CD4-positive, alpha-beta T cell treated with Interferon alpha-2 for 1 hour (primary cell): ENCODE measurements at places on chromosomes 1 and 21.

DNA sequence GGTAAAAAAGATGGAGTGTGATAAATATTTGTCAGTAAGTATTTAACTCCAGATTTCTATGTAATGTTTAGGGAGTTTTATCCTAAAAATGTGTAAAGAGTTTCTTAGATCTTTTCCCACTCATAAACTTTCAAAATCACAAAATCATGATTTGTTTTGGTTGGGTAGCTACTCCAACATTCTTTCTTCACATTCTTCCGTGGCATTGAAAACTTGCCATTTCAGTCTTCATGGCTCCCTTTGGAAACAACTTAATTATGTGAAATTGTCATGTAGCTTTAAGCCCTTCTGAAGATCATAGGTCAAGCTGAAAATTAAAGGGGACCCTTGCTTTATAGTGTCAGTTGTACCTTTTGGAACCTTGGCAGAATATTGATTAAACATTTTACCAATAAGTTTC is 73.2 kb downstream of the ADGRL2 start:
- no peak for DNase-seq

DNA sequence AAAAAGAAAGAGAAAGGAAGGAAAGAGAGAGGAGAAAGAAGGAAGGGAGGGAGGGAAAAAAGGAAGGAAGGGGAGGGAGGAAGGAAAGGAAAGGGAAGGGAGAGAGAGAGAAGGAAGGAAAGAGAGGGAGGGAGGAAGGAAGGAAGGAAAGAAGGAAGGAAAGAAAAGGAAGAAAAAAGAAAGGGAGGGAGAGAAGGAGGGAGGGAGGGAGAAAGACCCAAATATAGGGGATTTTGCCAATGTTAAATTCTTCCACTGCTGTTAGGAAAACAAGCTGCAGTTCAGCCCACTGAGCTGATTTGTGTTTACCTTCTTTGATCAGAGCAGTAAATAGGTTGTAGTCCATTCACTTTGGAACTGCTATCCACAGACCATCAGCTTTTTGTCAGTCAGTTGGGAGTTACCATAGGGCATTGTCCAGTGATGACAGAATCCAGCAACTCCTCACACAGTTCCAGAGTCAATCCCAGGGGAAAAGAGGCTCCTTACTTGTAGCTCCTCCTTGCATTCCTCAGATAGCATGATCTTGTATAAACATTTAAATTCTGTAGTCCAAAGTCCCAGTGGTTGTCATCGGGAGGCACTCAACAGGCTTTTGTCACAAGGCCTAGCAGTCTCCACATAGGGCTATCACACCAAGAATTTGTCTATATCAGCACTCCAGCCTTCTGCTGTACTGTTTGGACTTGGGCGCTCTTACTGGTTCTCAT is 13.5 kb upstream of the PPP1R8 start:
- DNase-seq = no peak

- DNase-seq = no peak
Observed at GRCh38 chr21:35373998-35374397, 324.9 kb upstream of the RUNX1 start.

- DNase-seq = no peak
Observed at GRCh38 chr21:18630446-18630845, 226.9 kb upstream of the TMPRSS15 start.

GRCh38 chr1:218328769-218329168 is 16.4 kb upstream of the TGFB2 start:
- DNase-seq = no peak

DNA sequence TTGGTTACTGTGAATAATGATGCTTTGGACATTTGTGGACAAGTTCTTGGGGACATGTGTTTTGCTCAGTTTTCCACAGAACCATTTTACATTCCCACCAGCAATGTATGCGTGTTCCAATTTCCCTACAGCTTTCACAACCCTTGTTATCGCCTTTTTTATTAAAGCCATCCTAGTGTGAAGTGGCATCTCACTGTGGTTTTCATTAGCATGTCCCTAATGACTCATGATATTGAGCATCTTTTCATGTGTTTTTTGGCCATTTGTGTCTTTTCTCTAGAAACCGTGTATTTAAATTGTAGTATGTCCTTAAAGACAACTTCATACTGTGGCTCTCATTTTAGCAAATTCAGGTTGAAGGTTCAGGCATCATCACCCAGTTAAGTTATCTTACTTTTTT is 132.1 kb downstream of the TGFBR3 start:
- no peak for DNase-seq

GRCh38 chr1:51266181-51266580 is 30.1 kb downstream of the RNF11 start:
- no peak for DNase-seq

- no peak for DNase-seq
Observed at GRCh38 chr1:25065321-25065721, 135.2 kb upstream of the RUNX3 start.

DNA sequence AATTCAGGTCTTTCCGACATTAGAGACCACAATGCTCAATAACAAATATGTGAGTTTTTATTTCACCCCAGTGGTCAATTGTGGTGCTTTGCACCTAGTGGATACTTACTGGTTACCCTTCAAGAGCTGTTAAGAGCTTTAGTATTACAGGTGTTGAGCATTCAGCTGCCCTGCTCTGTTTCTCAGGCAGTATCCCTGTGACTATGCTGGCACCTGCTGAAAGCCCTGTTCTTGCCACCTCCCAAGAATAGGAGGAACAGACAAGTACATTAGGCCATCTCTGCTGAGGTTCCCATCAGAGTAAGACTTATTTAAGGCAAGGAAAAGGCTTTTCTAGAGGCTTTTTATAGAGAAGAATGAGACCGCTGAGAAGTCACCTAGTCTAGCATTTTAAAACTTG is 60.8 kb downstream of the NOS1AP start:
- DNase-seq = no peak

GRCh38 chr1:232743999-232744398 is 61.2 kb upstream of the MAP10 start:
- DNase-seq = no peak

- no peak for DNase-seq
Observed at GRCh38 chr21:43988016-43988415, 24.1 kb upstream of the TRAPPC10 start.

DNA sequence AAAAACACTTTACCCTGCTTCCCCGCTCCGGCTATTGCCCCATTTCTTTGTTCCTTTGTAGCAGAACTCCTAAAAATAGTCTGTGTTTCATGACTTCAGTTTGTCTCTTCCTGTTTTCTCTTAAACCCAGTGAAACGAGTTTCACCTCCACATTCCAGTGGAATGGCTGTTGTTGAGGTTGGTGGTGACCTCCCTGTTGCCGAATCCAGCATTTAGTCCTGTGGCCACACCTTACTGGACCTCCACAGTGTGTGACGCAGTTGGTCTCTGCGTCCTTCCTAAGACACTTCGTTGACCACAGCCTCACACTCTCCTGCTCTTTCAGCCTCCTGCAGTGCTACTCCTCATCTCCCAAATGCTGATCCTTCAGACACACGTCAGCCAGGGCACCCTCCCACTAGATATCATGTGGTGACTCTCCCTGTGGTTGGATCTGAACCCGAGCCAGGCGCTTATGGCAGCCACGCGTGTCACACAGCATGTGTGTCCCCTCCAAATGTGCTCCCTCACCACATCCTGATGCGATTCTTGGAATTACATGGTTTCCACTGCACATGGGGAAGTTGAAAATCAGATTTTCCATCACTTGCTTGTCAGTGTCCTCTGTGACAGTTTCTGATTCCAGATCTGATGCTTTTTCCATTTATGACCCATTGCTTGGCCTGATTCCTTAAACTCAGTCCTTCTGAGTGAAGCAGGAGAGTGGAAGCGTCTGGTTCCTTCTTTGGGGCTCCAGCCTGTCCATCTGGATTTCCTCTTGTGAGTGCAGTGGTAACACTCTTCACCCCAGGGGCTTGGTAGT is 99.1 kb upstream of the ARTN start:
- no peak for DNase-seq

- DNase-seq = no peak
Observed at GRCh38 chr1:40886318-40887011, 24.3 kb upstream of the CITED4 start.

- DNase-seq = peak; percentile 20
Observed at GRCh38 chr1:154326546-154327465, 1.5 kb downstream of the ATP8B2 start.

DNA sequence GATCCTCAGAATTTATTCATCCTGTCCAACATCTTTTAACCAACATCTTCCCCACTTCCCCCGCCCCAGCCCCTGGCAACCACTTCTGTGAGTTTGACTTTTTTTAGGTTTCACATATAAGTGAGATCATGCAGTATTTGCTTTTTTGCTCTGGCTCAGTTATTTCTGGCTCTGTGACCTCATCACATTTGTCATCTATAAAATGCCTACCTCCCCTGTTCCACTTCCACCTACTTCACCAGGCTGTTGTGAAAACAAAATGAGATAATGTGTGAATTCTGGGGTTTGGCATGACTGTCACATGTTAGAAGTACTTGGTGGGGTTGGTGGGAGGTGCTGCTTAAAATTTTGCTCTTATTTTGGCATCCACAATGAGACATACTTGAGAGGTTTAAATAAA is 18.4 kb downstream of the HHAT start:
- DNase-seq = peak; percentile 16

DNA sequence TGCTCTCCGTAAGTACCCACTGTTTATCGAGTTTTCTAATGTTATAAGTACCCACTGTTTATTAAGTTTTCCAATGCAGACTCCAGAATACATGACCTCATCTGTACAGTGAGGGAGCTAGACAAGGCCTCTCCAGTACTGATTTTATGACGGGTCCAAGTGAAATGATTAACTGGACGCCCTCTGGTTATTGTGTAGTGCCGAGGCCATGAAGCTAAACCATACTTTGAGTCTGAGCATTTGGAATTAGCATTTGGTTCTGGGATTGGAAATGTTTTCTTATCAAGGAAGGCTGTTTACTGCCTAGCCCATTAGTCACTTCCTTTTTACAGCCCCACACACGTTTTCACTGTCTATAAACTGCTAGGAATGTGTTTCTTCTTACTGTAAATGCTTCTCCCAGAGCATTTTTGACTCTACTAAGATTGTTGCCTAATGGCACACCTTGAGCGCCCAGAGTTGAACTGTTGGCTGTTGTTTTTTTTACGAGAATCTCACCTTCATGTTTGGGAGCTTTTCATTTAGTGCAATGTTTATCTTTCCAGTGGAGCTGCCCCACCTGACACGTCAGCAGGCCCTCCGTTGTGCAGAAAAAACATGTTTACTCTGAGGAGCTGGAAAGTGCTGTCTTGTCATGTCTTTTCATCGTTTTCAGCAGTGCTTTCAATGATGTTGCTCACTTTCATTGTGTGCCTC is 26.9 kb downstream of the SPATA46 start:
- DNase-seq = no peak

- DNase-seq = no peak
Observed at GRCh38 chr1:226827458-226827857, 43.0 kb upstream of the PSEN2 start.

DNA sequence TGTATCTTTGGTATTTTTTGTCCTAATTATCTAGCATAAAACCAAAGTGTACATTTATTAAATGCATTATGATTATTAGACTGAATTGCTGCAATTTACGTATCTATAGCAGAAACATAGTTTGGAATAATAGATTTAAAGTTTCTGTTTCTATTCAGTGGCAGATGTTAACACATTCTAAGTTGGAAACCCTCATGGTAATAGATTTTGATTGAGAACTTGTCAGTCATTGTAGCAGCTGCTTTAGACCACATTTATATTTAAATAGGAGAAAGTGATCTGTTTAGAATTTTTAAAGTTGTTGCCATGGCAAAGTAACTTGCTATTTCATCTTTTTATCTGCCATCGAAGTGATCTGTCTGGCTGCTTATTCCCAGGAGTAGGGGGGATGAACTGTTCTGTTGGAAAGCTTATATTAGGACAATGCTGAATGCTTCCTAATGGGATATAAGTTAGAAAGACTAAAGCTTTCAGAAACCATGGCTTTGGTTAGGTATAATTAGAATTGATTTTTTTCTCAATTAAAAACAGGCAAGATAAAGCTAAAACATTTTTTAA is 61.6 kb downstream of the HS2ST1 start:
- no peak for DNase-seq

DNA sequence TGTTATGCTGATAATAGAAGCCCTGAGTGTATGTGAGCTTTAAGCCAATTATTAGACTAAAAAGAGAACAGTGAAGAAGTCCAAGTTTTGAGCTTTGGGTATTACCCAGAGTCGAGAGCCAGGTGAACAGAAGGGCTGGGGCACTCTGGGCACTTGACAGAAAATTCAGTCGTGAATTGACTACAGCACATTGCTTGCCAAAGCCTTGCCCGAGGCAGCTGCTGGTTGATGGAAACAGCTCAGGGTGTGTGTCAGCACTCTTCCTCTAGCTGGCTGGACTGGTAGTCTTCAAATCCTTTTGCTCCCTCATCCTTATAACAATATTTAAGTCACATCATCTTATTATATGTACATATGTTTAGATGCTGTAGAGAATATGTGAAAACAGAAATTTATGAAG is 21.3 kb downstream of the PDE4B start:
- DNase-seq = no peak

DNA sequence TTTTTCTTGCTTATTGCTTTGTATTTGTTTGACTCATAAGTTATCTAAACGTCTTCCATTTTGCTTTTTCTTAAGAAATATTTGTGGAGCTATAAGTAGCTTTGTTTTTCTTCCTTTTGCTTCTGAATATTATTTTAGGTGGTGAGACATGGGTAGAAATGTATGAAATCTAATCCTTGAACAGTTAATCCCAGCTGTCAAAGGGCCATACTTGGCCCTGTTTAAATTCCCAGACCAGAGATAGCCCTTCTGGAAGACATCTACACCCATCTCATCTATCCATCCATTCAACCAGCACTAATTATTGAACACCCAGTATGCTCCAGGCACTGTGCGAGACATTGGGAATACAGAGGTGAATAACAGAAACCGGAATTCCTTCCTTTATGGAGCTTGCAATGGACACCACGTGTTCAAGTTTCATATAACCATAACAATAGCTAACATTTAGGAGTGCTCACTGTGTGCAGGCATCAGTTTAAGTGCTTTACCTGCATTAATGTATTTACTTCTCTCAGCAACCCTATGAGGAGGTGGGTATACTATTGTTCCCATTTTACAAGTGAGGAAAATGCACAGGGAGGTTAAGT is 8.7 kb downstream of the TACSTD2 start:
- no peak for DNase-seq

DNA sequence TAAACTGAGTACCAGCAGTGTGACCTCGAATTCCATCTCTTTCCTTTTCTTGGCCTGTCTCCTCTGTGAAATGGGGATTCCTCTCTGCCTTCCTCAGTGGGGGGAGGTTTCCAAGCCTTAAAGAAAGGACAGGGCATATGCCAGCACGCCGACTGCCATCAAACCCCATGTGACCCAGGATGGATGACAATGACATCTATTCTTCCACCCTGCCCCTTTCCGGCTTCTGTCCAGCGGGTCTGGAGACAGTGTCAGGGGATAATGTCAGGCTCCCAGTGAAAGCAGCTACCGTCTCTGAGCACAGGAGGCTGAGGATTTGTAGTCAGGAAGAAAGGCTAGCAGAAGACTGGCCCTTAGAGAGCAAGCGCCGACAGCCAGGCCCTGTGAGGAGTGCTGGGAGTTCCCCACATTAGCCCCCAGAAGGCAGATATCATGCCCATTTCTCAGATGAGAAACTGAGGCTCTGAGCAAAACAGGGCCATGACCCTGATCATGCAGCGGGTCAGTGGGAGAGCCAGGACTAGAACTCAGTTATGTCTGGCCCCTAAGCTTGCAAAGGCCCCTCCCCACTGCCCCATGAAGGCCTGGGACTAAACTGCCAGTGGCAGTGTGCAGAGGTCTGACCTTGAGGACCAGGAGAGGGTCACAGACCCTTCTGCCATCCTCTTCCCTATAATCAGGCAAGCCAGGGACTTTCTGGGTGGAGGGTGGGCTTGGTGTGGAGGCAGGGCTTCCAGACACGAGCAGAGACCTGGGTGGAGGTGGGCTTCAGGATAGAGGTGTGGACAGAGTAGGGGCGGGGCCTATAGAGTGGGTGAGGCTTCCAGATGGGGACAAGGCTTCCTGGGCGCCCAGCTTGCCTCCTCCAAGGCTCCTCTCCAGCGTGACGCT is 30.1 kb downstream of the CDCA8 start:
- no peak for DNase-seq
